H4 (cell line): ENCODE measurements at places on chromosomes 16 and 17. TPM values are rescaled to one million over a fixed set of nuclear protein-coding genes. Genes with fewer than 3 reads are reported as not detected.

- DNase-seq, result no peak
Measured at GRCh38 chr17:28744104-28744971, 527 bp downstream of the TRAF4 start.

- DNase-seq, result peak; percentile 88
Measured at GRCh38 chr17:41521574-41522261, 3.0 kb upstream of the KRT15 start.

The GP2 gene
- total RNA-seq, result not detected in 2 replicates

- peak; percentile 82 for DNase-seq
Measured at GRCh38 chr17:79800325-79801155, 3.7 kb upstream of the CBX8 start.

GRCh38 chr17:77222356-77222755, 81.6 kb downstream of the SEC14L1 start:
- DNase-seq, result no peak

The PDILT gene
- total RNA-seq, result not detected in 2 replicates

DNA sequence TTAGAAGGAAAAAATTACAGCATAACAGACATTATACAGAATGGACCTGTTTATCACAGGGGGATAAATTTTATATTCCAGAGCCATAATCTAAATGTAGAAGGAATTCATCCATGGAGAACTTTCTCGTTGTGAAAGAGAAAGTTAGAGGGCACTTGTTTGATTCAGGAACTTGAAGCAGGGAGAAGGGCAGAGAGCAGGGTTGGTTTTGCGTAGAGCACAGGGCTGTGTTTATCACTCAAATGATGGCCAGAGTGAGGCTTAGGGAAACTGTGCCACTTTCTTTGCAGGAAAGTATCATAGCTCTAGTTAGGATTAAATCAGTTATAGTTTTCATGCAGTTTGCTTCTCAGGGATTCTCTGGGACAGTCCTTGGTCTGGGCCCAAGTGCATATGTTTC, 29.1 kb upstream of the MED13 start:
- no peak for DNase-seq

The CDC42EP4 gene
- total RNA-seq, result 29.8 and 30.9 TPM in 2 replicates

DNA sequence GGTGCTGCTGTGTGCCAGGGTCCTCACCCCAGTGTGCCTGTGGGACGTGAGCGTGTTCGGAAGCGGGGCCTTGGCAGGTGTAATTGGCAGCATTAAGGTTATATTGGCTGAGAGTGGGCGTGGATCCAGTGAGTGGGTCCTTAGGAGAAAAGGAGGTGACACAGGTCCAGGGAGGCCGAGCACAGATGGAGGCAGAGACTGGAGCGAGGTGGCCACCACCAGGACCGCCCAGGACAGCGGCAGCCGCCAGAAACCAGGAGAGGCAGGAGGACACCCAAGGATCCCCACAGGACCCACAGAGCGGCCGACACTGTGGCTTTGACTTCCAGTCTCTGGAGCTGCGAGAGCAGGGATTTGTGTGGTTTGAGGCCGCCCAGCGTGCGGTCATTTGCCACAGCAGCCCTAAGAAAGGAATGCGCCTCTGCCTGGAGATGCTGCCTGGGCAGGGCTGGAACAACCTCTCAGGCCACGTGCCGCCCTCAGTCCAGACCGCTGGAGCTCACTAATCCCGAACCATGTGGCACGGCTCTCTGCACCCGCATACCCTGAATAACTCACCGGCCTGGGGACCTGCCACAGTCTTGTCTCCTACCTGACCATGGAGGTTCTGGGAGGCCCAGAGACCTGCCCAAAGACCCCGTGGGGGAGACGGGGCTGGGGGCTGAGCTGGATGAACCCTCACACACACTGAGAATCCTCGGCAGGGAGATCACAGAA, 45.4 kb downstream of the SOX8 start:
- DNase-seq, result peak; percentile 68

- DNase-seq, result no peak
Measured at GRCh38 chr17:82687871-82688270, 10.6 kb downstream of the RAB40B start.

GRCh38 chr16:89506113-89506504, 2.1 kb upstream of the SPG7 start:
- DNase-seq, result no peak

The CA4 gene
- not detected in 2 replicates for total RNA-seq

GRCh38 chr17:73982871-73983270, 220.6 kb upstream of the RPL38 start:
- DNase-seq, result no peak

The PLLP gene
- 0.17 TPM in 1 of 2 replicates, not detected in the other for total RNA-seq

- DNase-seq, result no peak
Measured at GRCh38 chr17:72872396-72872795, 220.1 kb downstream of the SLC39A11 start.

DNA sequence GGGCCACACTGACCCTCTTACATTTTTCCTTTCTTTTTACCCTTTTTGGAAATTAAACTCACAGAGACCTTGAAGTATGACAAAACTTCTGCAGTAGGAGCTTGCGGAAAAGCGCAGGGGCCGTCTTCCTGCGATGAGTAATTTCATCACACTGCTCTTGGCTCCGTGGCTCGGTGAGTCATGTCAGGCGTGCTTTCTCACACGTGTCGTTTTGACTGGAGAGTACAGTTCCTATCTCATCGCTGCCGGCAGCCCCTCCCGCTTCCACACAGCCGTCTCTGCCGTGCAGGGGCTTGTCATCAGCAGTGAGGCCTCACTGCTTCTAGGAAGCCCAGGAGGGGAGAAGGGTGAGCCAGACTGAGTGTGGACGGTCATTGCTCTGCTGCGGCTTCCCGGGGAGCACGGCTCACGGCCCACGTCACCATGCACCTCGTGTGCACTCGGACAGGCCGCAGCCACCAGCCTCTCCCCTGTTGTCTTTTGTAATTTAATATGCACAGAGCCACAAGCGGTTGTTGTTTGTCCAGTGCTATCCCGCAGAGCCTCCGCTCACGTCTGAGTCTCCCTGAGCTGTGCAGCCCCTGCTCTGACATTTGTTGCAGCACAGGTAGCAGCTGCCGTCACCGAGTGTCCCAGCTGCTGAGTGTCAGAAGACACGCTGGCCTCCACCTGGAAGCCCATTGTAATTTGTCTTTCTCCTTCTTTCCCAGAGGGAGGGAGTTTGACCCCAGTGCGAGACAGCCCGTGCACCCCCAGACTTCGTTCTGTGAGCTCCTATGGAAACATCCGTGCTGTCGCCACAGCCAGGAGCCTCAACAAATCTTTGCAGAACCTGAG, 99.4 kb upstream of the CHMP6 start:
- DNase-seq, result peak; percentile 98
